ENCODE measurements at places on chromosomes 3 and 15.

GRCh38 chr15:68465861-68466560, 34.0 kb upstream of the ITGA11 start:
- no peak for DNase-seq

GRCh38 chr15:48456134-48456533, 124.9 kb downstream of the DUT start:
- no peak for DNase-seq

DNA sequence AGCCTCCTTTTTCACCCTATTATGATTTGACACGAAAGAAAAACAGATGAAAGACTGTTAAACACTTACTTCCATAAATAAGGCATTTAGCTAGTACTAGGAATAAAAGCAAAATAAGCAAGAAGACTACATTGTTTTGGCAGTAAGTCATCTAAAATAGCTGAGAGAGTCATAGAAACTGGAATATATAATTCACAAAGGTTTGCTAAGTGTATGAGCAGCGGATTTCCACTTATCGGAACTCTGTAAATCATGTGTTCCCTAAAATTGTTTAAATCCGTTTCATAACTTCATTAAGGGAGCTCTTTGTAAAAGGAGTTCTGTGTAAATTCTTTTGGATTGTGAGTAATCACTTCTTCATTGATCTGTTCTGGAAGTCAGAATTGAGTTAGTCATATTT, 202.5 kb upstream of the CBLB start:
- DNase-seq, result no peak

- no peak for DNase-seq
Observed at GRCh38 chr3:29453284-29454001, 172.6 kb downstream of the RBMS3 start.

DNA sequence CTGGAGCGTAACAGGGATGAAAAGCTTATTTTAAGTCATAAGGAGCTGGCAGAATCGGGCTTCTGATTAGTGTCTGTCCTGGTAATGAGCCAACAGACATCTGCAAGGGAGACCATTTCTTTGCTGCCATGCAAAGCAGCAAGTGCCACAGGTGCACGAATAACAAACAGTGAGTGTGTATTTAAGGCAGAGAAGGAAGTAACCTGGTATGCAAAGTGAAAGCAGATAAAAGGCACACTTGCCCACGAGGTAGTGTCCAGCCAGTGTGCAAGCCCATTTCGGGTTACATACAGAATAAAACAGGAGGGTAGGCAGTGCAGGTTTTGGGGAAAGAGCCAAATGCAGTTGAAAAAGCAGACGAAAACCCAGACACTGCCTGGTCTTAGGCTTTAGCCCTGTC, 1153.7 kb downstream of the SI start:
- DNase-seq, result no peak

- no peak for DNase-seq
Observed at GRCh38 chr3:125957674-125958510, 11.1 kb upstream of the ROPN1B start.

DNA sequence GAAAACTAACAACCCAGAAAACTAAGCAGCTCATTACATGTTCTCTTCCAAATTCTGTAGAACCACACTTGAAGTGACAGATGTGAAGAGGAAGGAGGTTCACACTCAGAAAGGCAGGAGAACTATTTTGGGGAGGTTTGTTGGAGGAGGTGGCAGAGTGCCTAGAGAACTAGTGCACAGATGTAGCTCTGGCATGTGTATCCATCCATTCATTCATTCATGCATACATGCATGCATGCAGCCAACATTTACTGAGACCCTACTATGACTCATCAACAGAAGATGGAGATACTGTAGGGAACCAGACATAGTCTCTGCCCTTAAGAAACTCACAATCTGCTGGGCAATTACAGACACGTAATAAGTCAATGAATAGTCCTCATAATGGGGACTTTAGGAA, 116.7 kb downstream of the ERC2 start:
- no peak for DNase-seq

DNA sequence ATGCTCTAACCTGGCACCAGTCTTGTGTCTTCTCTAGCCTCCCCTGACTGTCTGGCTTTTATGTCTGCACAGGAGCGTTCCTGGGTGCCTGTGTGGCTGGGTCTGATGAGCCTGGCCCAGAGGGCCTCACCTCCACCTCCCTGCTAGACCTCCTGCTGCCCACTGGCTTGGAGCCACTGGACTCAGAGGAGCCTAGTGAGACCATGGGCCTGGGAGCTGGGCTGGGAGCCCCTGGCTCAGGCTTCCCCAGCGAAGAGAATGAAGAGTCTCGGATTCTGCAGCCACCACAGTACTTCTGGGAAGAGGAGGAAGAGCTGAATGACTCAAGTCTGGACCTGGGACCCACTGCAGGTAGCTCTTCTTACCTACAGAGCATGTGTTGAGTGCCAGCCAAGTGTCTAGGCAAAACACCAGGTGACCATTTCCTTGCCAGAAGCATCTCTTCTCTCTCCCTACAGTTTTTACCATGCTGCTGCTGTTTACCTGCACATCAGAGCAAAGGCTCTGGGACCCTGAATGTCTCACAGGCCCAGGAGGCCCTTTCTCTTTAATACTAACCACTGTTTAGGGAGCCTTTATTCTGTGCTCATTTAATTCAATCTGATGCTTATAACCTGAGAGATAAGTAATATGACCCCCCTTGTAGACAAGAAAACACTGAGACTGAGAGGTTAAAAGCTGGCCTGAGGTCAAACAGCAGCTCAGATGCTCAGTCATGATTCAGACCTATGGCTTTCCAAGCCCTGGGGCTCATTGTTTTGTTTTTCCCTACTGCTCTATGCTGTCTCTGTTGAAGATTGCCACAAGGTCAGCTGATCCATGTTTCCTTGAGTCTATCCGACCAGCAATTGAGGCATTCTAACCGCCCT, 10.4 kb downstream of the PODXL2 start:
- DNase-seq, result no peak

GRCh38 chr15:80202641-80203360, 49.2 kb downstream of the CTXND1 start:
- no peak for DNase-seq

DNA sequence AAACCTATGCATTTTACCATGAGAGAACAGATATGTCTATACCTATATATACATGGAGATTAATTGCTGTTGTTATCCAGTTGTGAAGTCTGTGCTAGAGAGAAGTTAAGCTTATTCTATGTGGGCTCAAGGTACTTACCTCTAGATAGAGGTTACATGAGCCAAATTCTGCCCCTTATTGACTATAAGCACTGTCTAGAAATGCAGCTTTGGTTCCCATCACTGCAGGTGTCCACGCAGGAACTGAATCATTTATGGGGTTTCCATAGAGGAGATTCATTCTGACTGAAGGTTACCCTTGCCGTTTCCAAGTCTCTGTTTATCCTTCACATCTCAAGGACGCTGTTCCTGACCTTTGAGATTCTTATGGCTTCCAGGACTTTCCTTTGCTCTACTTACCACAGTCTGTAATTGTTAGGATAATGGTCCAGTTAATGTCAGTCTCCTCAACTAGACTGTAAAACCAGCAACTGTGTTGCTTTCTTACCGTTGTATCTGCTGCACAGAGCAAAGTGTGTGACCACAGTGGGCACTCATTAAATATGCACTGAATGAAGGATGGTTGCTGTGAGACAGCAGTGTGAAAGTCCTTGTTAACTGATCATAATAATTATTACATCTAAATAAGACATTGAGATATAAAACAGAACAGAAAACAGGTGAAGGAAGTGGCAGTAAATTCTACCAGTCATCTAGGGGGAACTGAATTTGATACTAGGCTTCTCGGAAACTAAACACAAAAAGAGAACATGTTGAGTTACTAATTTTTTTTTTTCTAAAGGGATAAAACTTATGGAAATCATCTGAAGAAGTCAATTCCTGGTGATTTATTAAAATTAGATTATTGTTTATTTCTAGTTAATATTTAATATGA, 44.0 kb upstream of the BCL6 start:
- no peak for DNase-seq

DNA sequence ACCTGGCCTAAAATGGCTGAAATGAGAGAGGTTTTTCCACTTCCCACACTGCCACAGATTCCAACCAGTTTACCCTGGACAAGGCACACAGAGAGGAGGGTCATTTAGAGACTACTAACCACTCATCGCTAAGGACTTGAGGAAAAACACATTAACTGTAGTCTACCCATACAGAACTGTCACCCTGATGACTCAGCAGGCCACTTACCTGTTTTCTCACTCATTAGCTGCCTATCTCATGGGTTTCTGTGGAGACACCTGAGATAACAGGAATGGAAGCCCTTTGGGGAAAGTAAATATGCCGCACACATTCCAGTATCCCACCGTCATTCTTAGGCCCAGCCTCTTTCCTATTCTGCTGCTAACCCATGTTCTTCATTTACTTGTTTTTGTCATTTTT, 50.0 kb downstream of the ABCC5 start:
- no peak for DNase-seq

DNA sequence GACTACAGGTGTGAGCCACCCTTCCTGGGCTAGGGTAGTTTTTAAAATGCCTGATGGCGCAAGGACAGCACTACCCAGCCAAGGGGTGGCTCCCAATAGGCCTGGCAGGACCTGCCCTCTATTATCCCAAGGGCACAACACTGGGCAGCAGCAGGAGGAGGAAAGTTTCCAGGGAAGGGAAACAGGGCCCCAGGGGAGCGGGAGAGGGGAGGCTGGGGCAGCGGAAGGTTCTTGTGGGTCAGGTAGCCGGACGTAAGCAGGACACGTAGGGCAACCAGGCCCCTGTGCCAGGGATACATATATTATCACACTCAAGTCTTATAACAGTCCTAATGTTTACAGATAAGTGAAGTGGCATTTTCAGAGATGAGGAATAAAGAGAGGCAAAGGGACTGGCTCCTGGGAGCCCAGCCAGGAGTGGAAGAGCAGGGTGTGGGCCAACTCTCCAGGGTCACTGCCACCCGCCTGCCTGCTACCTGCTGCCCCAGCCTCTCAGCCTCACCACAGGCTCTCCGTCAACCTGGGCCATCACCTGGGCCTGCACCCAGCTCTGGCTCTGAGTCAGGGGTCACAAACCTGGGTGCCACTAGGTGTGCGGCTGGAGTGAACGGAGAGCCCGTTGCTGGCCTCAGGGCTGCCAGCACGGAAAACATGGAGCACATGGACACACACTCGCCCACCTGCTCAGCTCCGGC, 73.2 kb upstream of the SNRPA1 start:
- DNase-seq, result no peak

- no peak for DNase-seq
Observed at GRCh38 chr3:87161013-87161412, 66.1 kb upstream of the CHMP2B start.

DNA sequence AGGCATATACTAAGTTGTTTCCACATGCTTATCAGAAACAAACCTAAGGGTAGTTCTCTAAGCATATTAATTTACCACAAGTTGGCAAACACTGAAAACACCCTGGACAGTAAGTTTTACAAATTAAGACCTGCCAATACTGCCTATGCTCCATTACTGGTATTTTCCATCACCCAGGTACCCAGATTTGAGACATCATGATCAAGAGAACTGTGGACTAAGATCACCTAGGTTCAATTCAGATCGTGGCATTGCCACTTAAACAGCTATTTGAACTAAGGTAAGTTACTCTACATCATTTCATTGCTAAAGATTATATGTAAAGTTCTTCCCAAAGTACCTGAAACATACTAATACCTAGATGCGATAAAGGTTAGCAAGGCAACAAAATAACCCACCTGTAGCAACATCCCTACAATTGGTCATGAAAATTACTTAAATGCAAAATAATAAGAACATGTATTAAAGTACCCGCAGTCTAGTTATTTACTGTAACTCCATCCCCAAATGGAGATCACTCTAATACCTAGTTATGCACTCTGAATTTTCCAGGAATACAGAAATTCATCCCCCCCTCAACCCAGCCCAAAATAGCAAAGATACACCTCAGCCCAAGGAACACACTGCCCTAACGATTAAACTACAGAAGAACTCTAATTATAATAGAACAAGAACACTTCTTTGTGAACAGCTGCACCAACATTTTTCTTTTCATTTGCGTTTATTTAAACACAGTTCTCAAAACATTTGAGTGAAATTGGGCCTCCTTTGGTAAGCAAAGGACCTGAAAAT, 21.6 kb downstream of the TRA2B start:
- no peak for DNase-seq

DNA sequence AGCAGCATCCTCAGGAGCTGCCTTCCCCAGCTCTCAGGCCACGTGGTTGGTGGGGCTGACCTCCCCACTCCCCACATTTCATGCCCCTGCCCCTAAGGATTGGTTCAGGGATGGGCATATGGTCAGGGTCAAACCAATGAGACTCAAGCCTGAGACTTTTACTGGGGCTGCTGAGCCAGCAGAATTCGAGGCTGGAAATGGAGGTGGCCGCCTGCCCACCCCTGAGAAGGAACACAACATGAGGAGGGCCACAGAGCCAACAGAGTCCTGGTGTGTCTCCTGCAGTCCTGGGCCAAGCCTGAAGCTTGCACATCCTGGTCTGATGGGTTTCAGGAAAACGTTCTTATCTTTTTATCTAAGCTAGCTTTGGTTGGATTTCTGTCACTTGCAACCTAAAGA, 5.9 kb downstream of the EHD4 start:
- no peak for DNase-seq

- no peak for DNase-seq
Observed at GRCh38 chr3:55521064-55521737, 34.1 kb upstream of the WNT5A start.

- no peak for DNase-seq
Observed at GRCh38 chr3:174058804-174059203, 661.3 kb downstream of the NLGN1 start.

DNA sequence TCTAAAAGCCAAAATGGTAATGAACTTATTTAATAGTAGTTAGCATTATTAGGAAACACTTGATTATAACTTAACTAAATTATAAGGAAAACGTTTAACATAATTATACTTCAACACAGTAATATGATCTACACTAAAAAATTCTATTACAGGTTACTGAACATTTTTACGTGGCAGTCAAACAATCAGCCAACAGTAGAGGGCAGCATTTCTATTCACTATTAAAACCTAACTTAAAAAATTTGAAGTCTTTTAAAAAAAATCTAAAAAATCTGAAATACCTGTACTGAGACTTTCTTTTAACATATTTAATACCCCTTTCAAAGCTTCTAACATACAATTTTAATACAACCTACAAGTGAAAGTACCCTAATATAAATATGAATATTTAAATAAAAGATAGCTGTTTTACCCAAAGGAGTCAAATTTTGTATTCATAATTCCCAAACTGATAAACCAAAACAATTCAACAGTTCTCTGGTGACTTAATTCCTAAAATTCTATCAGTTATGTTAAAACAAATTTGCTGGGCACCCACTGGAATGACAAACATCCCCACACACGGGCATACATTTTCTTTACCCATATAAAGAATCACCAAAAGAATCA, 41.5 kb downstream of the DLG1 start:
- DNase-seq, result peak; percentile 22

- no peak for DNase-seq
Observed at GRCh38 chr3:42742688-42743087, 30.4 kb downstream of the CCDC13 start.

GRCh38 chr3:19644405-19644804, 289.6 kb downstream of the EFHB start:
- peak; percentile 21 for DNase-seq

GRCh38 chr3:25182794-25183193, 245.3 kb upstream of the RARB start:
- DNase-seq, result no peak
